ENCODE measurements at places on chromosomes 11 and 22.

GRCh38 chr11:101128571-101129202, 926 bp downstream of the PGR start:
- DNase-seq, result no peak

GRCh38 chr11:24389575-24389974, 107.3 kb upstream of the LUZP2 start:
- DNase-seq, result no peak

DNA sequence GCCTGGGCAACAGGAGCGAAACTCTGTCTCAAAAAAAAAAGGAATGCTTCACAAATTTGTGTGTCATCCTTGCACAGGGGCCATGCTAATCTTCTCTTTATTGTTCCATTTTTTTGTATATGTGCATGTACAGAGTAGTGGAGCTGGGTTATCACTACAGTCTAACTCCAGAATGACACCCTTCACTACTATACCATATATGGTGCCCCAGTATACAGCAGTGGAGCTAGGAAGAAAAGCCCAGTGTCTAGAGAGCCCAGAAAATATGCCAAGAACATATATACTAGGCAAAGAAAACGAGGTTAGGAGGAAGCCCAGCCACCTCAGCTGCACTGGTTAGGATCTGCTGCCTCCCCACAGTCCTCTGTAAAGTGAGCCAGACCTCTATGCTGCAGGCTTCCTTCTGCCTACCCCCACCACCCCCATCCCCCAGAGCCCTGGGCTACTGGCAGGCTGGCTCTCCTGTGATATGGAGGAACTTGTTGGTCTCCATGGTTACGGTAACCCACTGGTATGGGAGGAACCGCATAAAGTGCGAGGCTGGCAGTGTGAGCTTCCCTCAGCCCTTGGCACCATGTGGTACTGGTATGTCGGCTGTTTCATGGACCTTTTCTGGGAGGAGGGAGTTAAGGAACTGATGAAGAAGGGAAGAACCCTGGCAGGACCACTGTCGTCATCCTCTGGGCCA, 34.3 kb downstream of the RCOR2 start:
- DNase-seq, result no peak

DNA sequence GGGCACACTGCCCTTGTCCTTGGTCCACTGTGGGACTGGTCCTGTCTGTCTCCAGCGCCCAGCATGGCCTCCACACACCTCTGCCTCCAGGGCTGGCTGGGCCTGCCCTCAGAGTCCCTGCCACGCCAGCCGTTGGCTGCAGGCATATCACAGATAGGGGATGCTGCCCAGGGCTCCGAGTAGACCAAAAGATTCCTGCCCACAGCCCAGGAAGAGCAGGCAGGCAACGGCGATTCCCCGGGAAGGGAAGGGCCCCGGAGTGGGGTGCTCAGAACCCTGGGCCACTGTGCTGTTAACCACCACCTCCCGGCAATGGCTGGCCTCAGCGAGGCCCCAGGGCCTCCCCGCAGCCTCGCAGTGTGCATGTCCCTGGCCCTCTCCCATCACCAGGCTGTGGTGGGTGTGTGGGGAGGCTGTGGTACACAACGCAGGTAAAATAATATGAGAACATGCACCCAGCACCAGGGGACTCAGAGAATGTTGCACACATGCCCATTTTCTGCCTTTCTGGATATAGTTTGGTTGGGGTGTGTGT, 2.2 kb downstream of the IFITM5 start:
- peak; percentile 1 for DNase-seq

DNA sequence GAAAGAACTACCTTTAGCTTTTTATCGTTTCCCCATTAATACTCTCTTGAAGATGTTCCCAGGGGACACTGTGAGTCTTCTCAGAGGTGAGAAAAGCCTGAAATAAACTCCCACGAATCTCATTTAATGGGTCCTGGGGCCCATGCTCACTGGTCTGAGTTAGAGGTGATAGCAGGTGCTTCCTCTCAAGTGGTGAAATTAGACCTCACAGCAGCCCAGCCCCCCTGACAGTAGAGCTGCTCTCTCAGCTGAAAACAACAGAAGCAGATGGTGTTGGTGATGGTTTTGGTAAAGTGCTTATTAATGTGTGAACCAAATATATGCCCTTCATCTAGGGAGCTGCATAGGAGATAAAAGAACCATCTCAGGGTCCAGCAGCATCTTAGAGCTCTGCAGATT, 76.8 kb upstream of the VPREB1 start:
- no peak for DNase-seq

All from activated T-helper 1 cell treated with anti-CD3 and anti-CD28 coated beads, Interleukin-2, amount 50 U/mL, for 16 hours (primary cell).